PC-3 (cell line): ENCODE measurements at places on chromosomes 2 and 18. TPM values are rescaled to one million over a fixed set of nuclear protein-coding genes. Genes with fewer than 3 reads are reported as not detected.

The C1QL2 gene
- total RNA-seq: not detected in 2 replicates

The TMEM17 gene
- total RNA-seq: 1.6 and 2.9 TPM in 2 replicates

GRCh38 chr2:239648607-239649006, 247.8 kb upstream of the HDAC4 start:
- DNase-seq: no peak

DNA sequence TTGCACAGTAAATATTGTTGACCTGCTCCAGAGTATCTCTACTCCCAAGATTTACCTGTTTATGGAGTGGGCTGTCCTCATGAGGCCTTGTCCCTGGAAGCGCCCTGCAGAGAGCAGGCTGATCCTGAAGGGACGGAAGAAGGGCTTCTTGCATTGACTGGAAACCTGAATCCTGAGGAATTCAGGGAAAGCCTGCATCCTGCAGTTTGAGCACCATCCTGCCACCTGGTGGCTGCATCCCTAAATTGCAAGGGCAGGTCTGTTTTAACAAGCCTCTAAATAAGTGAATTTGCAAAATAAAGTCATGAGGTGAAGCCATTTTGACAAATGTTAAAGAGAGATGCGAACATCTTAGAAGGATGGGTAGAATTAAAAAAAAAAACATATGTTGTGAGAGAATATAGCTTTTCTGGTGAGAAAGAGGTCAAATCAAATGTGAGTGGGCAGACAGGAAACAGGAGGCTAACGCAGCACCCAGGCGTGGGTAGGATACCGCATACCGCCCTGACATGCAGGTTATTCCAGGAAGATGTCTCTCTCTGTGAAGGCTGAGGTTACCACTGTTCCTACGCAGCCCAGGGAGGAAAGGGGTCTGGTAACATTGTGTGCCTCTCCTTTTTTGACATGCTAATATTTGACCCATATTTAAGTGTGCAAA, 754.9 kb downstream of the RNF144A start:
- peak; percentile 88 for DNase-seq

GRCh38 chr2:222398446-222398885, 25.9 kb upstream of the SGPP2 start:
- no peak for DNase-seq

The CYP1B1 gene
- 37.2 and 50.0 TPM in 2 replicates for total RNA-seq

GRCh38 chr2:27071990-27072830, 756 bp upstream of the OST4 start:
- DNase-seq: no peak

GRCh38 chr2:37282746-37283145, 41.9 kb downstream of the PRKD3 start:
- no peak for DNase-seq

GRCh38 chr2:25490217-25490616, 148.5 kb upstream of the DNMT3A start:
- DNase-seq: no peak

The NXPH2 gene
- not detected in 2 replicates for total RNA-seq

The TWIST2 gene
- 4.4 and 5.8 TPM in 2 replicates for total RNA-seq

- no peak for DNase-seq
These were observed 140.7 kb upstream of the PXDN start for GRCh38 chr2:1884933-1885580.

The SAG gene
- 0.17 TPM in 1 of 2 replicates, not detected in the other for total RNA-seq

DNA sequence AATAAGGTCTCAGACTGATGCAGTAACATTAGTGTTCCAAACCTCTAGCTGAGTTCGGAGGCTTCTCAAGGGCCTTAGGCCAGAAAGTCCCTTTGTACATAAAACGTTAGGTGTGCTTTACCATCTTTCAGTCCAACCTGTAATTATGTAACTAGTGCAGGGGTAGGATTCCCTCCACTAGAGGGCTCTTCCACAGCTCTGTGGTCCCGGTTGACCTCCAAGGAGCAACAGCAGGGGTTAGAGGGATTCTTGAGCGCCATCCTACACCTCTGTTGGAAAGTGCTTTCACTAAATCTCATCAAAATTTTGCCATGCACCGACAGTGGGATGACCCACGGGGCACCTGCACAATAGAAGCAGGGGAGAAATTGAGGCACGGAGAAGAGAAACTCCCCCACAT, 155.8 kb upstream of the LRP1B start:
- peak; percentile 61 for DNase-seq

The CCBE1 gene
- total RNA-seq: 13.9 and 20.8 TPM in 2 replicates

- DNase-seq: no peak
These were observed 12.6 kb downstream of the TEX51 start for GRCh38 chr2:126911111-126911796.

DNA sequence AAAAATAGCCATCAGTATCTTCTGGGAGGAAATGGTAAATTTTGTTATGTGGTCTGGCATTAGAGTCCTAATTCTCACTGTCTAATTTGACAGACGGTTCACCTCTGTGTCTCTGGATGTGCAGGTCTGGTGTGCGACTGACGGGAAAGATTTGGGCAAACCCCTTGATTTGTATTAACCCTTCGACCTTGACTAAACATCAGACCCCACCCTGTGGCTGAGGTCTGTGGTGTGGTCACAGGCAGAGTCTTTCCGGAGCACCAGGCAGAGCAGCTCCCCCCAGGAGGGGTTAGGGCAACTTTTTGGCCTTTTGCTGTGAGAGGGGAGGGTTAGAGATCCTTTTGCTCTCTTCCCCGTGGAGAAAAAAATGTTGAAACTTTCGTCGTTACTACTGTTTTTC, 6.4 kb downstream of the TWIST2 start:
- no peak for DNase-seq

The INHBB gene
- 223 and 269 TPM in 2 replicates for total RNA-seq

The LAPTM4A gene
- total RNA-seq: 54.5 and 62.7 TPM in 2 replicates

DNA sequence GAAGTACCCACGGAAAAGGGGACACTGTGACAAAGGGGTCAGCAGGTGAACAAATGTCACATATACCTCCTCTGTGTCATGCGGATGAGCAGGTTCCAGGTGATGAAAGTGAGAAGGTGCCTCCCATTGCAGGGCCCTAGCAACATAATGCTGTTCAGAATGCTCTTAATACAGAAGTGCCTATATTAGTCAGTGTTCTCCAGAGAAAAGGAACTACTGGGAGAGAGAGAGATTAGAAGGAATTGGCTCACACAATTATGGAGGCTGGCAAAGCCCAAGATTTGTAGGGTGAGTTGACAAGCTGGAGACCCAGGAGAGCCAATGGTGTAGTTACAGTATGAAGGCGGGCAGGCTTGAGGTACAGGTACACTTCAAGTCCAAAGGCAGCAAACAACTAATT, 98.1 kb upstream of the CDC42EP3 start:
- DNase-seq: no peak

The ADAM23 gene
- total RNA-seq: 0.22 and 0.69 TPM in 2 replicates

GRCh38 chr2:191571163-191571769, 106.7 kb upstream of the NABP1 start:
- DNase-seq: peak; percentile 80

DNA sequence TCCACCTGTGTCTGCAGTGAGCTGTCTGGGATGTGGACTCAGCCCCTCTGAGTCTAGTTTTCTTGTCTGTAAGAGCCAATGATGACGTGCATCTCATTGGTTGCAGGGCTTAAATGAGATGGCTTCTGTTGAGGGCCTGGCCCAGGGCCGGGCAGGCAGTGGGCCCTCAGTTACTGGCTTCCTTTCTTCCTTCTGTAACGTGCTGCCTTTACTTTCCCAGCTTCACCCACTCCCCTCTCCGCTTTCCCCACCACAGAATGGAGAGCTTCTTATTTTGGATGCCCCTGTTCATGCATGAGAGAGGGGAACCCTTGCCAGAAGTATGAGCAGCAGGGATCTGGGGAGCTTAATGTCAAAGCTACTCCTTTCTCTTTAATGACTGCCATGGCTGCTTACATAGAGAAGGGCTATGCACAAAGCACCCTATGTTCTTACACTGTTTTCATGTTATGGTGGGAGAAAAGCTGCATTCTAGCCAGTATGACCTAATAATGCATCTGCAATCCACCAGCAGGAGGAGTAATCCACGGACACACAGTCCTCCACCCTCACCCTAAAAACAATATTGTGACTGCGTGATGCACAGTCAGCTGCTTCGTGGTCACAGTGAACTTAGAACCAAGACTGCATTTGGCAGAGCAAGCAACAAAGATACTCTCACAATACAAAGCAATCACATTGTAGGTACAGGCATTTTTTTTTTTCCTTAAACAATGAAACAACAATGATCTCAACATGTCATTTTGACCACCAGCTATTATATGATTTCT, 37.2 kb downstream of the CREG2 start:
- peak; percentile 58 for DNase-seq

DNA sequence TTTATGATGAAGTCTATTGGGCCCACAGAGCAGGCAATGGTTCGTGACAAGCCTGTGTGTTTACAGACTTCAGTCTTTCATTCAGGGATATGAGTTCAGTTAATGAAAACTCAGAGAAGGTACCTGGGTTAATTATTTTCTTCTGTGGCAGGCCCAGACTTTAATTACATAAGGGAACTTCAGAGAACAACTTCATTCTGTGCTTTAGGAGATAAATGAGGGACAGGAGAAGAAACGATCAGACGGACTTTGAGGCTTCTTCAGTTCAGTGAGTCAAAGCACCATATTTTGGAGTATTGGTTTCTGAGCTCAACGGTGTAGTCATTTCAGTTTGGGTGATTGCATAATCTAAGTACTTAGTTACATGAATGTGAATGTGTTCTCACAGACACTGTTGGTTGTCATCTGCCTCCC, 203.0 kb upstream of the KCNJ3 start:
- DNase-seq: no peak

DNA sequence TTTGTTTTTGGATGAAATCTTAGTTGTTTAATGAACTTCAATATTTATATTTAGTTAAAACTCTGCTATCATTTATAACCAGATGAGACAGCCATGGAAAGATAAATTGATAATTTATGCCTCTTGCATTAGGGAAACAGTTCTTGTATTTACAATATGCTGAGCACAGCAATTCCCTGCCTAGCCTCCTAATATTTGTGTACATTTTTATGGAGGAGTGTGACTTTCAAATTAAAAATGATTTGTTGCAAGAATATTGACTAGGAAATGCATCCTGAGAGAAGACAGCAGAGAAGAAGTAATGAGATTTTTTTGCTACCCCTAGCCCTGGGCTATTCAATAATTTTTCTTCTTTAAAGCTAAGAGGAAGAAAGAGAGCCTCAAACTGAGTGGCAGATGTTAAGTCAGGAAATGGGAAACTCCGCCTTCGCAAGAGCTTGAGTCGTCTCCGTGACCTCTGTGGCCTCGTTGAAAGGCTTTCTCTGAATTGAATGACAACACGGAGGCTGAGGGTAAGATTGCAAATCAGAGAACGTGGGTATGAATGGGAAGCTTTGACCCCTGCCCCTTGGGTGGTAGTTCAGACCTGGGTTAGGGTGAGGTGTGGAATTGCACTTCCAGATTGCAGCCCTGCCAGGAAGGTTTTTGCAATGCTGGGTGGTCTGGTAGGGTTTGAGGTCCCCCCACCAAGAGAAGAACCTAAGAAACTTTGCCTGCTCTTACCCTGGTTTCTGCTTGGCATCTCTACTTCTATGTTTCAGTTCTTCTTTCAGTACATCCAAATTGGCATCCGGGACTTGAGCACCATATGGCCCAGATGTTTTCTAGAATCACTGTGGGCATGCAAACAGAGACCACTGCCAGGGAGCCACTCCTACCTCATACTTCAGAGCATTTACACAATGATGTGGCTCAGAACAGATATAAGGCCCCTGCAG, 210.3 kb upstream of the RBMS1 start:
- no peak for DNase-seq

- peak; percentile 25 for DNase-seq
These were observed 65.4 kb downstream of the LRRFIP1 start for GRCh38 chr2:237692601-237693290.
